ENCODE measurements at places on chromosomes 5 and 9.

- DNase-seq, result no peak
Measured at GRCh38 chr9:113578279-113578865, 114.8 kb downstream of the RGS3 start.

- peak; percentile 80 for DNase-seq
Measured at GRCh38 chr5:64505769-64506566, at the start of gene RGS7BP. Gene RGS7BP (plus strand): TSS chr5:64506015. CDS start chr5:64506625, 610 bp downstream.

DNA sequence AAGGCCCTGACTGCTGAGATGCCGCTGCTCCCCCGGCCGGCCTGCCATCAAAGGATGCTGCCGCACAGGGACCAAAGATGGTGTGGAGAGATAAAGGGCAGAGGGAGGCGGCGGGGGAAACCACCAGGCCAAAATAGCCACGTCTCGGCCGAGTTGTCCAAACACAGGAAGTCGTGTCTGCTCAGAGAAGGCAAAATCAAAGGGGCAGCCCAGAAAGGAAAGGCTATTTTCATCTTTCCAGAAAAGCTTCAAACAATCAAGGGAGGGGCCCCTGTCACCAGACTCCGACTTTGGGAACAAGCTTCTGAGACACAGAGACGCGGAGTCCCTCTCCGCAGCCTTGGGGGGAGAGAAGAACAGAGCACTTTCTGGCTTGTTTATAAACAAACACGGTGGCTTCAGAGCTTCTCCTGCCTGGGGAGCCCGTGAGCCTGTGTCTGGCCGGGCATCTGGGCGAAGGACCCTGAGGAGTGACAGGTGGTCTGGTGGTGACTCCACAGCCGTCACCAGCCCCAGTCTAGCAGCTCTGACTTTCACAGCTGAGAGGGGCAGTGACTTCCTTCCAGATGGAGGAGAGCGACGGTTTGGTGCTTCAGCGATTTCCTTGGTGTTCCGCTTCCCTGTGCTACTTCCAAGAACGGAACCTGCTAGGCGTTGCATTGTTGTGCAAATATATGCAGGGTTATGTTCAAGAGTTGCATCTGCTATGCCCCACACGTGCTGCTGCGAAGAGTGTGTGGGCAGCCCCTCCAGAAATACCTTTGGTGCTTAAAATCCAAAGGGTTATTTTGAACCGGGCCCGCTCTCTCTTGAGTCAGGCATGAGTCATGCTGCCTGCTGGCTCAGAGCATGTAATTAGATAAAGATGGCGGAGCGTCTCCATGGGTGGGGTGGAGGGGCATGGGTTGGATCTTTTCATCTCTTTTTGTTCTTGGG, 24.0 kb downstream of the ADAMTSL2 start:
- peak; percentile 52 for DNase-seq

DNA sequence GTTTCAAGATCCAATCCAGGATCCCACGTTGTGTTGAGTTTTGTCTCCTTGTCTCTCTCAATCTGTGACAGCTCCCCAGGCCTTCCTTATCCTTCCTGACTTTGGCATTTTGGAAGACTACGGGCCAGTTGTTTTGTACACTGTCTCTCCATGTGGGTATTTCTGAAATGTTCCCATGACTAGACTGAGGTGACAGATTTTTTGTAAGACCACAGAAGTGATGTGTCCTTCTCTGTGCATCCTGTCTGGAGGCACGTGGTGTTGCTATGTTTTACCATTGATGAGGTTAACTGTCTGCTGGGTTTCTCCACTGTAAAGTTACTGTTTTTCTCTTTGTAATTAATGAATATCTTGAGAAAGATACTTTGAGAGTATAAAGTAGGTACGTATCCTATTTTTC, 15.7 kb upstream of the PDZD2 start:
- DNase-seq, result no peak

GRCh38 chr5:28286566-28286965, 1248.2 kb upstream of the CDH9 start:
- no peak for DNase-seq

- DNase-seq, result no peak
Measured at GRCh38 chr9:96333958-96334357, 32.0 kb upstream of the HSD17B3 start.

DNA sequence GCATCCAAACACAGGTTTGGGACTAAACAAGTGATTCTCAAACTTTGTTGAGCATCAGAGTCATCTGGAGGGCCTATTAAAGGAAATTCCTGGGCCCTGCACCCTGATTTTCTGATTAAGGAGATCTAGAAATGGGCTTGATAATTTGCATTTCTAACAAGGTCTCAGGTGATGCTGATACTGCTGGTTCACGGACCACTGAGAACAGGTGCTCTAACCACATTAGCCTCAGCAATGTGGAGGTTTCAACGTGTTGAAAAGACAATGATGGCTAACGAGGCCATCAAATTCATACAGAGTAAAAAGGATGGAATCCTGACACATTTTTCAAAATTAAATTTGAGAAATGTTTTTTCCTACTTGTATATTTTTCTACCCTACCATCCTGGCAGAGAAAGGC, 172.1 kb downstream of the TSSK1B start:
- DNase-seq, result no peak

GRCh38 chr5:39218482-39219402, 621 bp downstream of the FYB1 start:
- DNase-seq, result no peak

DNA sequence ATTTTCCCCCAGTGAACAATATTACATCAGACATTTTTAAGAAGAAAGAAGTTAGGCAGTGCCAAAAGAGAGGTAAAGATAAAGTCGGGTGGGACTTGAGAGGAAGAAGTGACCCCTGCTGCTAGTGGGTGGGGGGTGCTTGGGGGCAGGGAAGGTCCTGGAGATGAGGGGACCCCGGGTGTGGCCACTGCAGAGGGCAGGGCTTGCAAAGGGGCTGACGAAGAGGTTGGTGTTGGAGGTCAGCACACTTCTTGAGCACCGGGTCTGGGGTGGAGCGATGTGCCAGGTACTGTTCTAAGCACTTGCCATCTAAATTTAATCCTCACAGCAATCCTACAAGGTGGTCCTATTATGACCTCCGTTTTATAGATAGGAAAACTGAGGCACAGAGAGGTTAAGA, 62.0 kb downstream of the AMBP start:
- no peak for DNase-seq

GRCh38 chr5:19874811-19875210, 113.2 kb downstream of the CDH18 start:
- no peak for DNase-seq

DNA sequence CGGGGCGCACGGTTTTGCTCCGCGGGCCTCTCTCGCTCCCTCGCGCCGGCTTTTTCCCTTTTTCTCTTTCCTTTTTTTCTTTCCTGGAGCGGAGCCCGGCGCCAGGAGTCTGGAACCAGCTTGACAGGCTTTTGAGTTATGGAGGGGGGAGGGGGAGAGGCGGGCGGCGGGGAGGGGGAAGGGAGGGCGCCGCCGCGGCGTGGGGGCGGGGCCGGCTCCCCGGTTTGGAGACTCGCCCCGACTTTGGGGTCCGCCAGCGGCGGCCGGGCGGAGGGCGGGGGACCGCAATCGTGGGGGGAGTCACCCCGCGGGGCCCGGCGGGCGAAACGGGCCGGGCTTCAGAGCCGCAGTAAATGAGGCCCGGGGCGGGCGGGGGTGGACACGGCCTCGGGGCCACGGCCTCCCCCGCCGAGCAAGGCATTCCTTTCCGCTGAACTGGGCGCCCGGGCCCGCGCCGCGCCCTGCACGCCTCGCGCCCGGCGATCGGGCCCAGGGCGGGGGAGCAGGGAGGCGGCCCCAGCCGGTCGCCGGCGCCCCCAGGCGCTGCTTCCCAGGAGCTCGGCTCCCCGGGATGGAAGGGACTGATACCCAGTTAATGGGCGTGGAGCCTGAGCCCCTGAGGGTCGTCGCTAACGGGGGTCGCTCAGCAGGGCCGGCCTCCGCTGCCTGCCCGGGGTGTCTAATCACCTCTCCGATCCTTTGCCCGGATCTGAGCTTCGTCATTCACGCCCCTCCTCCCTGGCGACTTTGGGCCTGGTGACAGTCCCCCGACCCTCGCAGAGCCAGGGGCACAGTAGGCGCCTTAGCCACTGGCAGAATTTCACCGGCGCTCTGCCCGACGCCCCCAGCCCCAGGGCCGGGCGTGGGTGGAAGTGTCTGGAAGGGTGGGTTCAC, 138.1 kb downstream of the C9orf50 start:
- peak; percentile 74 for DNase-seq

DNA sequence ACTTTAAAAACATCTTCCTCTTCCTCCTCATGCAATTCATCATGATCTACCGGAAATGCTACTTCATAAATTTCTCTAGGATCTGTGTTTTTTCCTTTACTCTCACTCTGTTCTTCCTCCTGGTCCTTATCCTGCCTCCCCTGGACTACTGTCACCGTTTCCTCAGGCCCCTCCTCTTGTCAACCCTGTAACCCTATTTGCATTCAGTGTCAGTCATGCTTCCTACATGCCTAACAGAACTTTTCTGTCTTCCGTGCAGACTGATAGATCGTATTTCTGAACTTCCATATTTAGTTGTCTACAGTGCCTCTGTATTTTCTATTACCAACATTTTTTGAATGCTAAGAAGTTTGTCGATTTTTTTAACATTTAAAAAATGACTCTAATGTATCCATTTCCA, 27.3 kb downstream of the HTR4 start:
- no peak for DNase-seq

DNA sequence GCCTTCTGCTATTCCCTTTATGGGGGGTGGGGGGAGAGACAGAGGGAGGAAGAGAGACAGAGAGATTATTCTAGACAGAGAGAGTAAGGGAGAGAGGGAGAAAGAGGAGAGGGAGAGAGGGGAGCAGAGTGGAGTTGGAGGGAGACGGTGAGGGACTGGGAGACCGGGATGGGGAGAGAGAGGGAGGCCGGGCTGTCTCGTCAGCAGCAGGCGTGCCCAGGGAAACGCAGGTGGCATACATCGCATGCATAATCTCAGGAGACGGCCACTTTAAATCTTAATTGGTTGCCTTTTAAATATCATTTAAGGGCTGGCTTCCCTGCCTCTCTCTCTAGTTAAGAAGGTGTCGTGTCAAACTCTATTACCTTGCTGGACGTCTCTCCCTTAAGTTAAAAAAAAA, 8.4 kb downstream of the IRX4 start:
- DNase-seq, result no peak

GRCh38 chr9:96299823-96300222, 2.2 kb downstream of the HSD17B3 start:
- no peak for DNase-seq

- DNase-seq, result no peak
Measured at GRCh38 chr5:17019324-17019723, 83.2 kb upstream of the MYO10 start.

DNA sequence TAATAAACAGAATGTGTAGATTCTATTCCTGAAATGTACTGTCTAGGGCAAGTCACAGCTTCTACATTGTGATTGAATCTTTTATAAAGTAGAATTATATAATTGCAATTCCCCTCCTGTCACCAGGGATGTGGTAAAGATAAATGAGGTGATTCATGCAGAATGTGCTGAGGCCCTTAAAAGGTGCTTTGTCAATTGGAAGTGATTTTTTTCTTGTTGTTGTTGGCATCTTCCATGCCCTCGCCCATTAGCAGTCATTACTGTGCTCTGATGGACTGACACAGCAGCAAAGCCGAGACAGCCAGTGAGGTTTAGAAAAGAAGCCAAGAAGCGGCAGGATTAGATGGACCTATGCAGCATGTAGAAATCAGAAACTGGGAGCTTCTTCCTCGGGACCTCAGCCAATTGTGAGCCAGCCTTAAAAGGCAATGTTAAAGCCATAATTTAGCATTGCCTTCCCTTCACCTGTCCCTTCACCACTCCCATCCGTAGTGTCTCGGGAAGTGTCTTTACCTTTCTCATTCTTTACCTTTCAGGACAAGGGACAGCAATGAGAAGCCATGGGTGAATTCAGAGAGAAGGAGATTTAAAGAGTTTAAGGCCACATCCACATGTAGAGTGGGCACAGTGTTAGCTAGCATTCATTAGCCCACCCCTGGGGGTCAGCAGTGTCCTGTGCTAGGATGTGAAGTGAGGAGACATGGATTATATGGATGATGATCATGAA, 257.8 kb downstream of the PLK2 start:
- DNase-seq, result no peak

DNA sequence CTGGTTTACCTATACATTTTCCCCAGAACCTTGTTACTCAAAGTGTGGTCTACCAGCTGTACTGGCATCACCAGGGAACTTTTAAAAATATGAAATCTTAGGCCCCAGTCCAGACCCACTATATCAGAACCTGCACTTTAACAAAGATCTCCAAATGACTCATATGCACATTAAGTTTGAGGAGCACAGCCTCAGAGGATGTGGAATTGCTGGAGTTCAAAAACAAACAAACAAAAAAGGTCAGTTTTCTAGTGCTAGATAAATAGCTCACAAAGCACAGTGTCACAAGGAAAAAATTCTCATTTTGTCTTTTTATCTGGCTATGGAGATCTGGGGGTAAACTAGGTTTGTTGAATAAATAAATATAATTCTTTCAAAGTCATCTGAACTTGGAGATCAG, 68.9 kb upstream of the ANKRD55 start:
- no peak for DNase-seq

- DNase-seq, result no peak
Measured at GRCh38 chr5:125558466-125558865, 812.0 kb upstream of the ZNF608 start.

- no peak for DNase-seq
Measured at GRCh38 chr5:95794070-95794516, 28.4 kb downstream of the GLRX start.

DNA sequence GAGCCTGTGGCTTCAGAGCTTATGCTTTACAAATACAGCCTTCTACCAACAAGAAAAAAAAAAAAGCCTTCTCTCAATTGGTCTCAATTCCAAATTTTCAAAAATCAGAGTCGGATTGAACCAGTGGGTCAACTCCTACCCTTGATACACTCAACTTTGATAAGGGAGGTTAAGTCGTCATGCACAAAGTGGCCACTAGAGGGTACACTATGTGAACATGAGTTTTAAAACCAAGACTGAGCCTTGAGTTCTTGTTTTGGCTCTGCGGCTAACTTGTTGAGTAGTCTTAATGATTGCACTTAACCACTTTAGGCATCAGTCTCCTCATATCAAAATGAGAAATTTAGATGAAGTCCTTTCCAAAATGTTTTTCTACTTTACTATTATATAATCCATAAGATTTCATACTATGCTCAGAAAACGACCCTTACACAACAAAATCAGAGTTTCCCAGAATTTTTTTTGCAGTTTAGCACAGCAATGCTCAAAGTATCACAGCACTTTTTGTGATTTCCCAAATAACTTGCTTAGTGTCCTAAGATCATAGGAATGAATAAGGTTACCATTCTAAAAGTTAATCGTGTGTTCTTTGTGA, 92.9 kb upstream of the MTAP start:
- DNase-seq, result peak; percentile 78
